Heart right ventricle (tissue), 16 donors: ENCODE measurements at places on chromosomes 16 and 17. TPM values are rescaled to one million over a fixed set of nuclear protein-coding genes. Genes with fewer than 3 reads are reported as not detected.

DNA sequence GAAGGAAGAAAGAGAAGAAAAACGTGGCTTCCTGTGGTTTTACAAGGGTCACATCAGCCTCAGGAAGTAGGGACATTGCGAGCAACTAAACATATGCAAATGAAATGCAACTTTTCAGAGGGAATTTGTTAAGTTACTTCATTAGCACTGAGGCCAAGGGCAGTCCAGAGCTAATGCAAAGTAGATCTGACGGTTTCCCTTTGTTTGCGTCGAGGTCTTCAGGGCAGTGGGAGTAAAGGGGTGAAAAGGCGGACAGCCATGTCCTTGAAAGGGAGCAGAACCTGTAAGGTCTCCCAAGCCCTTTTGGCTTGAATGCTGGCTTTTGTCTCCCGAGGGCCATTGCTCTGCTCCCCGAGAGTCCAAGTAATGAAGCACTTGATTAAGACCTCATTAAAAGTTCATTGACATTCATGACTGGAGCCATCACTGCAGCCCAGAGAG is 85.0 kb downstream of the PMP22 start:
- DNase-seq, result no peak
- no peak overlapping the region for H3K27ac ChIP-seq
- H3K4me3 ChIP-seq, result no peak overlapping the region

OTOA gene
- total RNA-seq, result not detected

PDE6G gene
- not detected for total RNA-seq

TCAP gene
- 4,086 TPM for total RNA-seq

DHRS7C gene
- 17.6 TPM for total RNA-seq
